ENCODE measurements at places on chromosomes 12 and 14.
A peak's percentile ranks its signal among the peaks of the same experiment; 100 is the strongest.

GRCh38 chr14:22174412-22175277, 414.4 kb downstream of the DAD1 start:
- no peak for DNase-seq

- no peak for DNase-seq
These were observed 747 bp downstream of the HSPB8 start for GRCh38 chr12:119179335-119180021.

DNA sequence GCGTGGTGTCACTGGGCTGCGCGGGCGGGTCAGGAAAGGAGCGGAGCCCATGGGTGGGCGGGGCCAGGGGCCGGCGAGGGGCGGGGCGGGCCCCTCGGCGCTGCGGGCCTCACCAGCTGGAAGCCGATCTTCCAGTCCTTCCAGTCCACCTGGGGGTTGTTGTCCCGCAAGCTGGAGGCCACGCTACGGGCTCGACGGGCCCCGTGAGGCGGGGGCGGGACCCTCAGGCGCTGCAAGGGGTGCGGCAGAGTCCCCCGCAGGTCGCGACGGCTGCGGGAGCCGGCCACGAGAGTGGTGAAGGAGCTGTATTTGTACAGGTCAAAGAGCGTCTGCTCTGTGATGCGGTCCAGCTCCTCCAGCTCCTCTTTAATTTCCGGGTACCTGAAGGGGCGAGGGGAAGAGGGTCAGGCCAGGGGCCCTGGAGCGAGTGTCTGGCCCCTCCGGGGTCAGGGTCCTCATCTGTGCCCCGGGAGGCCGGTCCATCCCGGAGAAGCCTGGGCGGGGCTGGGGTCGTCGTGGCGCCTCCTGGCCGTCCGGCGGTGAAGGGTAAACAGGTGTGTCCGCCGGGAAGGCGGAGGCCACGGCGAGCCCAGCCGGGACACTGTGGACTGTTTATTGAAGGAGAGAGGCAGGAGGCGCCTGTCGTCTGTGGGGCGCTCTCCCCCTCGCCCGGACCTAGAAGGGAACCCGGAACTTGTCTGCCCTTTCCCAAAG, 11.9 kb downstream of the SCNN1A start:
- peak; percentile 61 for DNase-seq

DNA sequence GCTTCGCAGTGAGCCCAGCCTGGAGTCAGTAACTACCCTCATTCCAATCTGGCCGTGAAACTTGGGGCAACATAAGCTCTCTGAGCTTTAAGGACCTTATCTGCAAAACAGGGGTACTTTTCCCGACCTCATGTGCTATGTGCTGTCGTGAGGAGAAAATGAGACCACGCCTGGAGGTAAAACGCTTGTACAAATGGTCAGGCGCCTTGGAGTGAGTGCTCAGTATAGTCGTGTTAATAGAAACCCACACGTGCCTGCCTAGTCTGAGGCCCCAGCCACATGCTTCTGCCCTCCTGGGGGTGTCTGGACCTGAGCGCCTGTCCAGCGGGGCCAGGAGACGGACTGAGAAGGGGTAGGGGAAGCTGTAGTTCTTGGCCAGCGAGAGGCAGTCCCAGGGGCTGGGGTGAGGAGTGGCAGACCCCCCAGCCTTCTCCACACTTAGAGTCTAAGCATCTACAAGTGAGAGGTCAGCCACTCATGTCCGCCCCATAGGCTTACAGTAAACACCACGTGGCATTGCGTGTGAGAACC, 4.9 kb downstream of the AQP5 start:
- DNase-seq = no peak

GRCh38 chr14:42057111-42057510, 450.4 kb downstream of the LRFN5 start:
- no peak for DNase-seq

DNA sequence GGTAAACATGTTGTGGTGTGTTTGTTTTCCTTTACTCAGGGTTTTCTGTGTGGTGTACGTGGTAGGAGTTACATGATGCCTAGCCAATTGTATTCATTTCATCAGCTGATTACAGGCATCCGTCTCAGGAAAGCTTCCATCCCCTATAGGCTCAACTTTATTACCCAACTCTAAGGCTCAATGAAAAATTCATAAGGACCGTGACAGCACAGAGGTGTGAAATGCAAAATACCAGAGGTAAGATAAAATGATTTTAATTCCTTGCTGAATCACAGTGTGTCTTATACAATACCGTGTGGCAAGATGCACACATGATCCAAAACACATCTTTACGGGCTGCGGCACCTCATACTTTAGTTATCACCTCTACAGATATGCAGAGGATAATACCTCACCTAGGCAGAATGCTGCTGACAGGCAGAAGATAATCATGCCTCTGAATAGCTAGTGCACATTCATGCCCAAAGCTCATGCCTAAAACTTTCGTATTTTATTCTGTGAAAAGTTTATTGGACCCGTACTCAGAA, 87.2 kb upstream of the DIO2 start:
- DNase-seq = no peak

DNA sequence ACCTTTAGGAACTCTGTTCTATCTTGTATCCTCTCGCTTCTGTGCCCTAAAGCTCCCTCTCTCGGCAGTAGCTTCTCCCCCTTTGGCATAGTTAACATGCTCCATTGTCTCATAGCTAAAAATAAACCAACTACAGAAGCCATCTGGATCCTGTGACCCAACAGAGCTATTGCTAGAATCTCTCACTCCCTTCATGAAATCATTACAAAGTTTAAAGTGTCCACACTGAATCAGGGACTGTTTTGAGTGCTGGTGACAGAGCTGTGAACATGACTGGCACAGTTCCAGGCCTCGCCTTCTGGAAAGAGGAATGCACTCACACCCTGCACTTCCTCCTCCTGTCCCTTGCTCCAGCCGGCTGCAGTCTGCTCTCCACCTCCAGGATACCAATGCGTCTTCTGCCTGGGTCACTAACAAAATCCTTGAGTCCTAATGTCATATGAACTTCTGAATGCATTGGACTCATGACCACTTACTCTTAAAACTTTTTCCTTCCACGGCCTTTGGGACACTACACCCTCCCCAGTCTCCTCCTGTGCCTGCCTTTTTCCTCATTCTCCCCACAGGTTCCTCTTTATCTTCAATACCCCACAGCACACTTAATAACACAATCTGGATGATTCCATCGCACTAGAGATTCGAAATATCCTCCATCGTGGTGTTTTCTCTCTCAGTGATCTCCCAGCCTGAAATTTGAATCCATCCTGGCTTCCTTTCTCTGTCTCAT, 13.2 kb downstream of the PLBD1 start:
- DNase-seq = no peak
